ENCODE measurements at places on chromosomes 12 and 14. TPM values are rescaled to one million over a fixed set of nuclear protein-coding genes. Genes with fewer than 3 reads are reported as not detected.

LLPH gene
- 28.1 TPM for polyA plus RNA-seq

LTB4R gene
- polyA plus RNA-seq: 9.4 TPM

OTOGL gene
- polyA plus RNA-seq: not detected

GLIPR1L1 gene
- not detected for polyA plus RNA-seq

SERPINA12 gene
- not detected for polyA plus RNA-seq

PAH gene
- polyA plus RNA-seq: not detected

All from naive thymus-derived CD4-positive, alpha-beta T cell (primary cell).